Stimulated activated CD8-positive, alpha-beta memory T cell treated with anti-CD3 and anti-CD28 coated beads, Interleukin-7, amount 100 ng/mL, for 24 hours (primary cell): ENCODE measurements at places on chromosomes 13 and 19.

DNA sequence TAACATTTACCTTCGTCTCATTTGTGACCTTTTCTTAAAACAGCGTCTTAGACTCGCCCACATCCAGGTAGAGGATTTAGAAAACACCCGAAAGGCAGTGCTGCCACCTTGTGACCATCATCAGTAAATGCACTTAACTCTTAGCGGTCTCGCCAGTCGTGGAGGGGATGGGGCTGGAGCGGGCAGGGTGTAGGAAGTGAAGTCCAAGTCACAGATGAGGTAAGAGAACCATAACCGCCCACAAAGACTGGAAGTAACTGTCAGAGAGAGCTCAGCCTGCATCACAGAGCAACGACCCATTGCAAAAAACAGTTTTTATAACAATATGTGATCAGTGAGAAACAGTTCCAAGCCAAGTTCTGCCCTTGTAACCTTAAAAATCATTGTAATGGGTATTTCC lies 10.7 kb upstream of the CEACAM3 start:
- DNase-seq, result peak; percentile 32

- DNase-seq, result no peak
Observed at GRCh38 chr13:28866932-28867331, 46.8 kb downstream of the MTUS2 start.

DNA sequence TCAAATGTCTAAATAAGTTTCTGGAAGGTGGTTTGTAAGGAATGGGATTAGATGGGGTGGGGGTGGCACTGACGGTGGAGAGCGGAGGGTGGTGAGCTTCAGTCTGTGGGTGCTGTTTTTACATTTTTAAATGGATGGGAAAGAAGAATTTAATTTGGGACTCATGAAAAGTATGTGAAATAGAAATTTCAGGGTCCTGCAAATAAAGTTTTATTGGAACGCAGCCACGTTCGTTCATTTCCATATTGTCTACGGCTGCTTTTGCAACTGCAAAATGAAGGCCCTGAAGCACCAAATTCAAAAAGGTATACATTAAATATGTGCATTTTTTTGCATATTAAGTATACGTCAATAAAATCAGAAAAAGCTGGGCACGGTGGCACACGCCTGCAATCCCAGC lies 9.9 kb downstream of the KANK2 start:
- no peak for DNase-seq

DNA sequence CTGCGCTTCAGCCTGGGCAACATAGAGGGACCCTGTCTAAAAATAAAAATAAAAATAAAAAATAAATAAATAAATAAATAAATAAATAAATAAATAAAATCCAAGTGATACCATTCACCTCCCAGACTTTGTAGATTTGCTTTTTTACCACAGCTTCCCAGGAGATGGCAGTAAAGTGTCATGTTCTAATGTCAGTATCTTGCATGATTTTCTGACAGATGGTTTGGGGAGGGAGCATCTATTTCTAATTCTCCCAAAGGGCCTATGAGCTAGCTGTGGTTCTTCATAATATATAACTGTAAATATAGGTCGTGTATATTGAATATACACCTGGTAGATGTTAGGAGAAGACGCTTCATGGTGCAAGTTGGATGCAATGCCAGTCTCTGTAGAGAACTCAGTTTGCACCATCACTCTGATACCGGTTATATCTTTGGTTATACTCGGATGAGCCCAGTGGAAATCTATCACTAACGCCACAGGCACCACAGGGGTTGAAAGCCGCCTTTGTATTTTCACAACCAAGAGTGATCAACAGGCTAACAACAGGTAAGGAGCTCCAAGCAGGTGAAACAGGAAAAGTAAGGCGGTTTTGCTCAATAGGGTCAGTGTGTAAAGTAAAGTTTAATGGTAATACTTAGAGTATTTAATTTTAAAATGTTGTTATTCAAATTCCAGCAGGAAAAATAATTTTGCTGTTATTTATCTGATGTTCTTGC lies 13.9 kb downstream of the APLP1 start:
- no peak for DNase-seq

DNA sequence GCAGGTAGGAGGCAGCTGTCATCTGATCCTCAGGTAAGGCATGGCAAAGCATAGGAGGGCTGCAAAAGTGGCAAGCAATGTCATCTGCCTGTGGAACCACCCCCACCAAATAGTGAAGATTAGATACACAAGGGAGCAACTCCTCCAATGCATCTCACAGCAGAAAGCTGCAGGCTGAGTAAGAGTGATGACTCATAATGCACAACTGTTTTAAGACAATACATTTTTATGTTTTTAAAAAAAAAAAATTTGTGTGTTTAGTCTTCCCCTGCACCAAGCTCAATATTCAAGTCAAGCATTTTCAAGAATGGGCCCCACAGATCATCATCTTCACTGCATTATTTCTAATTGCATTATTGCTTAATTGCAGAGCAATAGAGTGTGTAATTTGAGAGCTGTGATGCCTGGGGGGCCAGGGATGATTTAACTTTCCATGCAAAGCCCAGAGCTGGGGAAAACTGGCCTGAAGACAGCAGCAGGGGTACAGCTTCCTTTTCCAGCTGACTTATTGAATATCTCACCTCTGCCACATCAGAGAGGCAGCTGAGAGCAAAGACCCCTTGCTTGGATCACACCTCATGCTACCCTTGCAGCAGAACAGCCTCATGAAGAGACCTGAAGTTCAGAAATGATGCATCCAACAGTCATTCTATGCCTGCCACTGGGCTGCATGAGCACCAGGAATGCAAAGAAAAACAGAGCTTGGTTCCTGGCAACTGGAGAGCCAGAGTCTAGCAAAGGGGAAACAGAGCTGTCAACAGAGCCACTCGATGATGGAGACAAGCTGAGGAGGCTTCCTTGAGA lies 22.7 kb upstream of the POP4 start:
- DNase-seq, result no peak
